ENCODE measurements at places on chromosomes 3 and 15. TPM values are rescaled to one million over a fixed set of nuclear protein-coding genes. Genes with fewer than 3 reads are reported as not detected.

Gene SYNPR
- 13.3 TPM for total RNA-seq

DNA sequence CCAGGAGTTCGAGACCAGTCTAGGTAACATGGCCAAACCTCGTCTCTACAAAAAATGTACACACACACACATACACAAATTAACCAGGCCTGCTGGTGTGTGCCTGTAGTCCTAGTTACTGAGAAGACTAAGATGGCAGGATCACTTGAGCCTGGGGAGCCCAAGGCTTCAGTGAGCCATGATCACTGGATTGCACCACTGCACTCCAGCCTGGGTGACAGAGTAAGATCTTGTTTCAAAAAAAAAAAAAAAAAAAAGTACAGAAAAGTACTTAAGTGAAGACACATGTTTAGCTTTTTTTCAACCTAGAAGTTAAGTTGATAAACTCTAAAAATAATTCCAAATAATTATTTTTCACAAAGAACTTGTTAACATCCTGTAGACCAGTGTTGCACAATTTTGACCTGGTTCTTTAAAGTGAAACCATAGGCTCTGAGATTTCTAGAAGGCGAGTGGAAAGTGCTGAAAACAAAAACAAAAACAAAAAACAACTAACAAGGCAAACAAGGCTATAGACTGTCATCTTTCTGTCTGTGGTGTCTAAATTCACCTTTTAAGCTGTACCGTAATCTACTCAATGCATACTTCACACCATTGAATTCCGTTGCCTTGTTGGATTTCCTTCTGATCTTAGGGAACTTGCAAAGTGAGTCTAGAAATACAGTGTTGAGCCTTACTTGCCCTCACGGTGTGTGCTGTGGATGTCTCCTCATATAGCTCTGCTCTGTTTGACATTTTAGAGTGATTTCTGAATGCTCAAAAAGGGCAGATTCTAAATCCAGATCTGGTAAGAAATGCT is 63.5 kb downstream of the CHST2 start:
- DNase-seq, result no peak

DNA sequence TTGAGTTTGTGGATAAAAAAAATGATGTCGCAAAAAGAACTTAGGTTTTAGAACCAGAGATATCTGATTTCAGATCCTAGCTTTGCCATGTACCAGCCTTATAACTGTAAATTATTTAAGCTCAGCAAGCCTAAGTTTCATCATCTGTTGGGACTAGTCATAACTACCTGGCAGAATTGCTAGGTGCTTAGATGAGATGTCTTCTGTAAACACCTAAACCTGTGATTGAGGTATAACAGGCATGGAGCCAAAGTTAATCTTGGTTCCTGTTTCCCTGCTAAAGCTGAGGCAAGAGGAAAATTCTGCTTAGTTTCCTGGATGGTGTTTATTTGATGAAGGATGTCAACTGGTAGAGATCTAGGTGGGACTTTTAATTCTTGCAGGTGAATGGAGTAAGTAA is 331.3 kb upstream of the RBMS3 start:
- no peak for DNase-seq

- no peak for DNase-seq
Observed at GRCh38 chr3:2847062-2847841, 262.9 kb downstream of the IL5RA start.

DNA sequence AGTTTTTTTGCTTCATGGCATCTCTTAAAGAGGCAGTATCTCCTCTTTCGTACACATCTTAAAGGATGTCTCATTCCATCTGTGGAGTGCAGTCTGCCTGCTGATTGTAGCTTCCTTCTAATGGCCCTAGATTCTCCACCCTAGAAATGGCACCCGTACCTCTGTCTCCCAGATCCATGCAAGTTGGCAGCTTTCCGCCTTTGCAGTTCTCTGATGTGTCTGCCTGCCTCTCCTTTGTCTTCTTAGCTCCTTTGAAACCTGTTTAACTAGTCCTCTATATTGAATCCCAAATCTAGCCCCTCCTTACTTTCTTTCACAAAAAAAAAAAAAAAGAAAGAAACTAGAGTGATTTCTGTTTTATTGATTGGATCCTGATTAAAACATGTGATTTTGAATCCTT is 1025.0 kb downstream of the ZPLD1 start:
- DNase-seq, result no peak

Gene SEC22C
- 36.9 TPM for total RNA-seq

Gene NANOGP8
- total RNA-seq, result 0.36 TPM

Gene GCNT3
- 5.6 TPM for total RNA-seq

DNA sequence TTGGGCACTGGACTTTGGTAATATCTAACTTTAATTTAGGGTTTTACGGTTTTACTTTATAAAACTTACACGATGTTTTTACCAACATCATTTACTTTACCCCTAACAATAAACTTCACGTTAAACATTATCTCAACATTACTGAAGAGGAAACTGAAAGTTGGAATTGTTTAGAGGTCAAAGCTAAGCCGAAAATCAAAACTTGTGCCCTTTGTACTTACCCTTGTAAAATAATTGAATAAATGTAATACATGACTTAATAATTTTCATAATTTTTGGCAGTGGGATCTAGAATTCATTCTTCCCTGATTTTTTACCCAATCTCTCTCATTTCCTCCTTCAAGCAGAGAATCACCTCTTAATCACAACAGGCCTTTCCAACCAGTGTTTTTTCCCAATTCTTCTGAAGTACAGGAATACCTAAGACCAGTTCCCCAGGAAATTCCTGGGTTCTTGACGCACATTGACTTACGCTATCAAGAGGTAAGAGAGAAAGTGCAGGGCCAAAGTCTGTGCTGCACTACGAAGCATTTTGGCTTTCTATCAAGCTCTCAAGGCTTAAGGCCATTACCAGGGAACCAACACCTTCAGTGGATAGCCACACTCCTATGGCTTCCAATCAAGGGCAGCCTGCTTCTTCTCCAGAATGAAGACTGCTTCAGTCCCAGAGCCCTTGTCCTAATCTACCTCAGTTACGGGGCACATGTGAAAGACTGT is 11.9 kb upstream of the SEMA6D start:
- no peak for DNase-seq

- no peak for DNase-seq
Observed at GRCh38 chr3:177731644-177732268, 534.5 kb upstream of the TBL1XR1 start.

DNA sequence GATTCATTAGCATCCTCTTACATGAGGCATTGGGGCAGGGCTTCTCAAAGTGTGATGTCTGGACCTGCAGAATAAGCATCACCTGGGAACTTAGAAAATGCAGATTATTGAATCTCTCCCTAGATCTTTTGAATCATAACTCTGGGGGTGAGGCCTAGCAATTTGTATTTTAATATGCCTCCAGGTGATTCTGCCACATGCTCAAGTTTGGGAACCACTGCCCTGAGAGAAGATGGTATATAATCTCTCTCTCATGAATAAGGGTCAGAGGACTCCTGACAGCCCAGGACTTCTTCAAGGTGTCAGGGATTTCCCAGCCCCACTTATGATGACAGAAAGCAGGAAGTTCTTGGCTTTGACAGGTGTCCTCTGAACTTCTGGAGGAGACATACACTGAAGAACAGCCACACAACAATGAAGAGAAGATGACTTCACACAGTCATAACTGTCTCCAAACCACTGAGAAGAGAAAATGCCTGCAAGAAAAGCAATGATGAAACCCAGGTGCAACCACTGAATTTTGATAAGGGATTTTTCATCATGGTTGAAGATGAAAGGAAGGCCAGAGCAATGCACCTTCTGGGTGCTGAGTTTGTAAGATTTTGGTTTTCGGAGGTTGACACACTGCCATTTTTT is 211.9 kb upstream of the MRPL3 start:
- no peak for DNase-seq

Gene ISLR
- total RNA-seq, result not detected

Measured in progenitor cell of endocrine pancreas (in vitro differentiated cells).